Activated T-cell treated with anti-CD3 and anti-CD28 coated beads, Interleukin-2, amount 50 U/mL, for 24 hours (primary cell): ENCODE measurements at places on chromosomes 6 and 20.

DNA sequence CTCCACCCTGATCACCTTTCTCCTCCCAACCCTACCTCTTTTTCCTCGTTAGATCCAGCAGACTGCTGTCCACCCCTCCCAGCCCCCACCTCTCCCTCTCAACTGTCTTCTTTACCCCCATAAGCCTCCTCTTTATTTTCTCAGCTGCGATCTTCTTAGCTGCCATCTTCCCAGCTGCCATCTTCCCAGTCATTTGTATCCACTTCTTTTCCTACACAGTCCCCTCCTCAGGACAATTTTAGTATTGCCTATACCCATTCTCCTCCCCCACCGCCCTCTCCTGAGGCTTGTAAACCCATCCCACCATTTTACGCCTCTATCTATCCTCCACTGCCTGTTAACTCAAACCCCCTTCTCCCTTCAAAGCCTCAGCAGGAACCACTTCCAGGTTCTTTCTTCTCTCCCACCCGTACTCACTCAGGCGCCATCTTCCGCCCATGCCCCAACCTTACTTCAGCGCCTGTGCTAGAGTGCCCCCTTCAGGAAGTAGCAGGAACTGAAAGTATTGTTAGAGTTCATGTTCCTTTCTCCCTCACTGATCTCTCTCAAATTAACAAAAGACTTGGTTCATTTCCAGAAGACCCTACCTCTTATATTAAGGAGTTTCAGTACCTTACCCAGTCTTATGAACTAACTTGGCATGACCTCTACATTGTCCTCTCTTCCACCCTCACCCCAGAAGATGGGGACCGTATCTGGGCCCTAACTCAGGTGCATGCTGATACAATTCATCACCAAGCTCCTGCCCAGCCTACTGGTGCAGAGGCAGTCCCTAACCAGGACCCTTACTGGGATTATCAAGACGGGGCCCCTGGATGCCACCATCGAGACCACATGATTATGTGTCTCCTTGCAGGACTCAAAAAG is 236.0 kb downstream of the ADGRG6 start:
- no peaks in the 10 kb centered on the region for H3K36me3 ChIP-seq
- H3K4me3 ChIP-seq, result no peak overlapping the region
- peaks cover 4% of the 10 kb centered on the region for H3K4me1 ChIP-seq
- H3K27me3 ChIP-seq, result no peaks in the 10 kb centered on the region
- no peak for DNase-seq
- no peak overlapping the region for H3K27ac ChIP-seq

DNA sequence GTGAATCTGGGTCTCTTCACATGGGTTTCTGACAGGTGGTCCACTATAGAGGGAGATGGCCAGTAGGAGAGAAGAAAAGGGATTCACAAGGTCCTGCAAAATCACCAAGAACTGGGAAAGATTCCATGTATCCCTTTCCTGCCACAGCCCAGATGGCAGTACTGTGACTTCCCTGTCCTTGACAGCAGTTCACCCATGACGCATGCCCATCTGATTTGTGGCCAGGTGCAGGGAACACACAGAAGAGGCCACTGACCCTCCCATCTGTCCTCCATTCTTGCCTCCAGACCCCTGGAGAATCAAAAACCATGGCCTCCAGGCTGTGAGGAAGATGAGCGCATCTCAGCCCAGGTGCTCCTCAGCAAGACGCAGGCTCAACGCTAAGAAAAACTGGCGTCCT is 183.1 kb upstream of the RREB1 start:
- no peaks in the 10 kb centered on the region for H3K36me3 ChIP-seq
- H3K27ac ChIP-seq, result no peak overlapping the region
- DNase-seq, result no peak
- H3K27me3 ChIP-seq, result peaks cover 55% of the 10 kb centered on the region

DNA sequence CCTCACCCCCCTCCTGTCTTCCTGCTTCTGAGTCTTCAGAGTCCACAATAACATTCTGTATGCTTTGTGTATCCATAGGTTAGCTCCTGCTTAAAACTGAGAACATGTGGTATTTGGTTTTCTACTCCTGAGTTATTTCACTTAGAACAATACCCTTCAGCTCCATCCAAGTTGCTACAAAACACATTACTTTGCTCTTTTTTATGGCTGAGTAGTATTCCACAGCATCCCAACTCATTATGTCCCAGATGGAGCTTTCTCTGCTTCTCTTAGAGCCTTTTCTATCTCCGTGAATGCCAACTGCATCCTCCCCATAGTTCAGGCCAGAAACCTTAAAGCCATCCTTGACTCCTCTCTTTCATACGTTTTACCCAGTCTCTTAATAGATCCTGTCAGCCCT is 55.8 kb downstream of the STMND1 start:
- no peak for DNase-seq
- H3K27ac ChIP-seq, result no peak overlapping the region
- H3K27me3 ChIP-seq, result peaks cover 29% of the 10 kb centered on the region
- H3K4me1 ChIP-seq, result no peaks in the 10 kb centered on the region
- no peaks in the 10 kb centered on the region for H3K36me3 ChIP-seq

- no peaks in the 10 kb centered on the region for H3K36me3 ChIP-seq
- no peaks in the 10 kb centered on the region for H3K27me3 ChIP-seq
- peaks cover 40% of the 10 kb centered on the region for H3K4me1 ChIP-seq
- DNase-seq, result no peak
- no peak overlapping the region for H3K27ac ChIP-seq
Observed at GRCh38 chr20:53681352-53682212, 87.9 kb upstream of the ZNF217 start.

GRCh38 chr6:25965058-25965457 is 2.5 kb downstream of the TRIM38 start:
- H3K27ac ChIP-seq, result peak overlapping the region; percentile 22
- no peaks in the 10 kb centered on the region for H3K27me3 ChIP-seq
- DNase-seq, result no peak
- H3K4me1 ChIP-seq, result peaks cover 89% of the 10 kb centered on the region
- H3K4me3 ChIP-seq, result peak overlapping the region; percentile 77

DNA sequence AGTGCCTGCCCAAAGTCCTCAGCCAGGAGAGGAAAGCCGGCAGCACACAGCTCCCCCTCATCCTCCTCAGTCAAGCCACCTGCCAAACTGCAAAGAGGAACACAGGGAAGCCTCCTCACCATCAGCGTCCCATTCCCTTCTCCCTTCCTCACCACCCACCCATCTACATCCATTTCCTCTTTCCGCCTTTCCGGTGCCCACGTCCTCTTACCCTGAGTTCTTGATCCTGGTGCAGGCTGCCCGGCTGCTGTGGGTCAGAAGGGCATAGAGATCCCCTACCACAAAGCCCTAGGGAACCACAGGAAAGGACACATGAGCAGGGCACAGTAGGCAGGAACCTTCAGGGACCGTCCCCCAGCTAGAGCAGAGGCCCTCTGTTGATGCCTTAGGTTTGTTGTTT is 6.0 kb downstream of the GNMT start:
- H3K27me3 ChIP-seq, result no peaks in the 10 kb centered on the region
- H3K4me1 ChIP-seq, result peaks cover 10% of the 10 kb centered on the region
- H3K27ac ChIP-seq, result no peak overlapping the region
- DNase-seq, result no peak
